ENCODE measurements at places on chromosomes 5 and 9. TPM values are rescaled to one million over a fixed set of nuclear protein-coding genes. Genes with fewer than 3 reads are reported as not detected.

OR1J2 gene
- total RNA-seq, result not detected

EGFLAM gene
- total RNA-seq, result not detected

PCDHB15 gene
- 0.35 TPM for total RNA-seq

FGF18 gene
- not detected for total RNA-seq

ADRB2 gene
- 0.85 TPM for total RNA-seq

- no peak for DNase-seq
- peak overlapping the region; percentile 26 for H3K27ac ChIP-seq
- peak overlapping the region; percentile 69 for H3K4me3 ChIP-seq
- no peaks in the 10 kb centered on the region for H3K36me3 ChIP-seq
- H3K27me3 ChIP-seq, result no peaks in the 10 kb centered on the region
These were observed 421 bp upstream of the DEPDC1B start for GRCh38 chr5:60700416-60700757.

KCNT1 gene
- not detected for total RNA-seq

- no peaks in the 10 kb centered on the region for H3K4me1 ChIP-seq
- H3K27ac ChIP-seq, result no peak overlapping the region
- DNase-seq, result no peak
- H3K4me3 ChIP-seq, result no peak overlapping the region
- H3K36me3 ChIP-seq, result no peaks in the 10 kb centered on the region
These were observed 201.0 kb downstream of the IRX2 start for GRCh38 chr5:2550509-2550908.

DNA sequence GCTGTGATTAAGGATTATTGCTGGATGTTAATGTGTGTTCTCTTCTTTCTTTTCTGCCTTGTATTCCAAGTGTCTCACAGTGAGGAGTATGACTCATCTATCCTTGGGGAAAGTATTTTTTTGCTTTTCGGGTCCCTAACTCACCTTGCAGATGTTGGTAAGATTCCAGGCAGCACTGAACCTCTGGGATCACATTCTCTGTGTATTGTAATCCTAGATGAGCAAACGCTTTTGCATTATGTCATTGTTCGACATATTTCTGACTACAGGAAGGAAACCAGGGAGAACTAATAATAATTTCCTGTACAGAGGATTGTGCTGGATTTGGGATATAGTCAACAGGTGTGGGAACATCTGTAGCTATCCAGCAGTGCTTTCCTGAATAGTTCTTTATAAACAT, 246.1 kb upstream of the TUT7 start:
- H3K4me3 ChIP-seq, result no peak overlapping the region
- no peak for DNase-seq
- H3K4me1 ChIP-seq, result no peaks in the 10 kb centered on the region
